Small intestine (tissue), 16 donors: ENCODE measurements at places on chromosomes 16 and 17. TPM values are rescaled to one million over a fixed set of nuclear protein-coding genes. Genes with fewer than 3 reads are reported as not detected.

GRCh38 chr16:27620541-27620940 lies 70.6 kb downstream of the KATNIP start:
- DNase-seq, result no peak
- peaks cover 7% of the 10 kb centered on the region for H3K4me1 ChIP-seq
- peaks cover 16% of the 10 kb centered on the region for H3K36me3 ChIP-seq
- no peak overlapping the region for H3K27ac ChIP-seq
- H3K4me3 ChIP-seq, result no peak overlapping the region

MT1G gene
- 193 TPM for polyA plus RNA-seq

GRCh38 chr17:75079023-75079373 lies 8.8 kb upstream of the SLC16A5 start:
- peaks cover 5% of the 10 kb centered on the region for H3K4me1 ChIP-seq
- H3K27ac ChIP-seq, result no peak overlapping the region
- DNase-seq, result no peak
- H3K4me3 ChIP-seq, result no peak overlapping the region
- H3K36me3 ChIP-seq, result no peaks in the 10 kb centered on the region
- no peaks in the 10 kb centered on the region for H3K27me3 ChIP-seq

DNA sequence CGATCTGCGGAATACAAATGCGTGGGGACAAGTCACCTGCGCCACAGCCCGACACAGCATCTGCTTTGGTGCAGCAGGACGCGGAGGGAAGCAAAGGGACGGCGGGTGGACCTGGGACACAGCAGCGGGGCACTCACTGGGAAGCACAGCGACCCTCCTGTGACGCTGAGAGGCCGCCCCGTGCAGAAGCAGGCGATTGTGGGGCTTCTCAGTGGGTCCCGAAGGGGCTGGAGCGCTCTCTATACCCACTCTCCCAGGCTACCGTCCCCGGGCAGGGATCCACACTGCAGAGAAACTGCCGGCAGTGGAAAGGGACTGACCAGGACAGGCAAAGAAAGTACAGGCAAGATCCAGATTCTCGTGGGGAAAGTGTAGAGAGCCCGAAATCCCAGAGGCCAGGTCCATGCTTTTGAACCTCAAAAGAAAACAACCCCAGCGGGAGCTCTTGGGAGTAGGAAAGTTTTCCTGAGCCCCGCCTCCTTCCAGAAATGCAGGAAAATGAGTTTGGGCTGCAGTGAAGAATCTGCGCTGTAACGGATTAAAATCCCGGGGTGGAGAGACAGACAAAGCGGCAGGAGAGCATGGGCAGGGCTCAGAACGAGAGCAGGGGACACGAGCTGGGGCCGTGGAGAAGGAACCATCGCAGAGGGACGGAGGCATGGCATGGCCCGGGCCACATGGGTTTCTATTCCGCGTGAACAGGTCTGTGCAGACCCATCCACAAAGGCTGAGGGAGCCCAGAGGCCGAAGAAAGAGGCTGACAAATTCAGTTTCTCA lies 12.7 kb downstream of the COX4I1 start:
- H3K4me3 ChIP-seq, result no peak overlapping the region
- no peak overlapping the region for H3K27ac ChIP-seq
- peaks cover 2% of the 10 kb centered on the region for H3K36me3 ChIP-seq
- no peaks in the 10 kb centered on the region for H3K4me1 ChIP-seq

DNA sequence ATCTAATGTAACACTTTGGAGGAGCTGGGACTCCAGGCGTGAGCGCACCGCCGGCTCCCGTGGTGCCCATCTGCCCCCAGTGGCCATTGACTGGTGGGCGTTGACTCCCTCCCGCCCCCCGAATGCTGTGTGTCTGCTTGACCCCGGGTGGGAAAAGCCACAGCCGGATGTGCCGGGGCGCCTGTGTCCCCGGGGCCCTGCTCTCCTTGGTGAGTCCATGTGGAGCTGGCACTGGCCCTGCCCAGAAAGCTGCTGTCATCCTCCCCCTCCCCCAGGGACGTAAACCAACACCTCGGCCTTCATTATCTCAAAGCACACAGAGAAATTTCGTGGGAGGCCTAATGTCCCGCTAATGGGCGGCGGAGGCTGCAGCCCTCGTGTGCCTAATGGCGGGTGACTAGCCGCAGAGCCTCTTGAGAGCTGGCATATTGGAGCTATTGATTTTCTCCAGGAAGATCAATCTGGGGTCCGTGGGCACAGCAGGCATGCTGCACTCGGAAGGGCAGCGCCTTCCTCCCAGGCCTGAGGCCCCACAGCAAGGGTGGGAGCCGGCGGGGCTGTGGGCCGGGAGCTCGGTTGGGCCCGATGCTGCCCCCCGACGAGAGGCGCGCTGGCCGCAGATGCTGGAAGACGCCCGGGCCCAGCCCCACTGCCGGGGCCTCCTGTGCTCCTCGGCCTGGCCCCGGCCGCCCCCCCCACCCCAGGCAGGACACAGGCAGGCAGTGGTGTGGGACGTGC lies 4.0 kb upstream of the PERCC1 start:
- H3K27me3 ChIP-seq, result no peaks in the 10 kb centered on the region
- H3K4me1 ChIP-seq, result no peaks in the 10 kb centered on the region
- no peaks in the 10 kb centered on the region for H3K36me3 ChIP-seq
- H3K27ac ChIP-seq, result no peak overlapping the region

TMEM204 gene
- 23.8 TPM for polyA plus RNA-seq

PYY gene
- polyA plus RNA-seq, result 10.5 TPM

HLF gene
- 0.67 TPM for polyA plus RNA-seq

GRCh38 chr17:8885967-8886684 lies 18.7 kb upstream of the PIK3R6 start:
- H3K4me1 ChIP-seq, result no peaks in the 10 kb centered on the region
- H3K27ac ChIP-seq, result no peak overlapping the region
- no peaks in the 10 kb centered on the region for H3K36me3 ChIP-seq

ODAD4 gene
- 0.50 TPM for polyA plus RNA-seq

ALOXE3 gene
- polyA plus RNA-seq, result not detected
